ENCODE measurements at places on chromosomes 6 and 20.
A peak's percentile ranks its signal among the peaks of the same experiment; 100 is the strongest.

DNA sequence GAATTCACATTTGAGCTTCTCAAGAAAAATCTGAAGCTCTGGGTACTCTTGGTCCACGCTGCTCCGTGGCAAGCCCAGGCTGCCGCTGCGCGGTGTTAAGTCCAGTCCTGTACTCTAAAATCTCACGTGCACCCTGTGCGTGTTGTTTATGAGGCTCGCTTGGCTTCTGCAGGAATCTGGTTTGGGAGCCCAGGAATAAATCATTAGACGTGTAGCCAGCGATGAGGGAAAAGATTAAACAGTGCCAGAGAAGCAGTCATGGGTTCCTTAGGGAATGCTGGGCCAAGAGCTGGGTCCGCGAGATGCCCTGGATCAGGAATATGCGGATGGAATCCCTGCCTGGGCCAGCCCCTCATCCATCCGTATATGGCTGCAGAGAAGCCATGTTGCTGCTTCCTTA, 87.3 kb downstream of the KCNB1 start:
- DNase-seq: no peak

DNA sequence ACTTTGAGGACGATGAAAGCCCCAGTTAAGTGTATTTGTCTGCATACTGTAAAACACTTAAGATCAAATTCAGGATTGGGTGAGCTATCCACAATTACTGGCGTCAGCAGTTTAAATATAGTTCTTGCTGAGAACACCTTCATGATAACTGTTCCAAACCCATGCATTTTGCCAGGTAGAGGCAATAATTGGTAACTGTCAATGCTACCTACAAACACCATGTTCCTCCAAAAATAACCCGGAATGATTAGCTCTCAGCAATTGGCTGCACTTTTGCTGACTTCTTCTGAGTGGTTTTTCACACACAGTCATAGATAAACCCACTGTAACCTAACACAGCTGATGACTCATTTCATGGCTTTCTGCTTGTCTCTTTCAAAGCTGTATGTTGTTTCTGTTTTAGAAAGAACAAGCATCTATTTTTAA, 1358.6 kb upstream of the GJE1 start:
- no peak for DNase-seq

- DNase-seq: no peak
Measured at GRCh38 chr20:13397300-13397724, 176.2 kb downstream of the ISM1 start.

DNA sequence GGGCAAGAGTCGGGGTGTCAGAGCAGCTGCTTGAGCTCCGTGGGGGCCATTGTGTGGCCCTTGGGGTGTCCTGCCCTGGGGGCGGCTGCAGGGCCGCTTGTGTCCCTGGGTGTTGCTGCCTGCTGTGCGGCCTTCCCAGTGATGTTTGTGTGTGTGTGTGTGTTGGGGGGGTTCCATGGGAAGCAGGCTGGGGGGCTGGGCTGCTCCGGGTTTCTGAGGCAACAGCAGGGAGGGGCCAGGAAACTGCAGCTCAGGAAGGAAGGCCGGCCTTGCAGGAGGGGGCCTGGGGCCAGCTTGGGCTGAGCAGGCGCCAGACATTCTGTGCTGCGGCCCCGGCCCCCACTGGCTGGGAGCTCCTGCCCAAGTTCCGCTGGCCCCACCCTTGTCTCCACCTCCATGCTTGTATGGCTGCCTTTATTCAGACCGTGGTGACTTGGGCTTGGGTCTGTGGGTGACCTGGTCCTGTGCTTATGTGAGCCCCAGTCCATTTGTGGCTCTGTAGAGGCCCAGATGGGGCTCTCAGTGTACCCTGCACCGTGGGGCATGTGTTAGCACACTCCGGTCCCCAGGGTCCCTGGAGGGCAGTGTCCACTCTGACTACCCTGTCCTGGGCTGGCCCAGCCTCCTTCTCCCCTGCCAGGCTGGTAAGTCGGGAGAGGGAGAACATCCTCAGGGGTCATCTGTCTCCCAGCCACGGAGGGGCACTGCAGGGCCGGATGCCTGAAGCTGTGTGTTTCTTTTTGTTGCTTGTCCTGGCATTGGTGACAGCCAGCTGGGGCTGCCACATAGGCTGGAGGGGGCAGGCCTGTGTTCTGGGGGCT, 4.6 kb upstream of the SOX18 start:
- DNase-seq: peak; percentile 81

DNA sequence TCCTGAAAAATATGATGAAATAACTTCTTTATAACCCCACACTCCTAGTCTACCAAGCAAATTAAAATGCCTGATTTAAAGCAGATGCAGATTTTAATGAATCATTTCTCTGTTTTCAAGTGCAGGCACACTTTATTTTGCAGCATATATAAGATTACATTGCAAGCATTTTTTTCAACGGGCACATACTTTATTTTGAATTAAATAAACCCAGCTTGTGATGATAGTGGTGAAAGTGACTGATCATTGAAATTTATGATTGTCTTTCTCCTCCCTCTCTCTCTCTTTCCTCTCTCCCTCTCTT, 12.2 kb upstream of the MOXD1 start:
- no peak for DNase-seq

GRCh38 chr6:72784071-72784470, 162.2 kb downstream of the KCNQ5 start:
- DNase-seq: no peak

DNA sequence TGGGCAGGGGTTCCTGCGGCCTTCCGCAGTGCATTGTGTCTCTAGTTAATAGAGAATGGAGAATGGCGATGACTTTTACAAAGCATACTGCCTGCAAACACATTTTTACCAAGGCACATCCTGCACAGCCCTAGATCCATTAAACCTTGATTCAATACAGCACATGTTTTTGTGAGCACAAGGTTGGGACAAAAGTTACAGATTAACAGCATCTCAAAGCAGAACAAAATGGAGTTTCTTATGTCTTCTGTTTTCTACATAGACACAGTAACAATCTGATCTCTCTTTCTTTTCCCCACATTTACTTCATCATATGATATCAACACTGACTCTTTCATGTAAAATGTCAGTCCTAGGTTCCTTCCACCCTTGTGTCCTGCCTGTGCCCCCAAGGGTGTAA, 63.5 kb downstream of the GCNT2 start:
- no peak for DNase-seq

GRCh38 chr20:47551841-47552240, 50.2 kb downstream of the NCOA3 start:
- DNase-seq: peak; percentile 12

DNA sequence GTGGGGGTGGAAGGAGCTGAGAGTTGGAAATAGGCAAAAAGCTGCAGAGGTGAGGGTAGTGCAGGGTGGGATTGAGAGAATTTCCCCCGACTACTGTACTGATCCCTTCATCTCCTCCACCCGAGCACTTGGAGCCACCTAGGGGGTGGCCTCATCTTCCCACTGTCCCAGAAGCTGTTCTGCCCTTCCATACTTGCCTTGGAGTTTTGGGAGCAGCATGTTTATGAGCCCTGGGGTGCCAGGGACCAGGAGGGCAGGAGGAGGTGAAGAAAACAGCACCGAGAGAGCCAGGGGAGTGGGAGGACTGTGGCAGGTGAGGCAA, 34.0 kb upstream of the HLA-A start:
- no peak for DNase-seq

GRCh38 chr6:47174502-47175023, 132.4 kb upstream of the ADGRF1 start:
- DNase-seq: no peak

GRCh38 chr6:14598017-14598864, 480.7 kb downstream of the CD83 start:
- DNase-seq: no peak

GRCh38 chr20:62481425-62482145, 5.8 kb upstream of the GATA5 start:
- DNase-seq: no peak

DNA sequence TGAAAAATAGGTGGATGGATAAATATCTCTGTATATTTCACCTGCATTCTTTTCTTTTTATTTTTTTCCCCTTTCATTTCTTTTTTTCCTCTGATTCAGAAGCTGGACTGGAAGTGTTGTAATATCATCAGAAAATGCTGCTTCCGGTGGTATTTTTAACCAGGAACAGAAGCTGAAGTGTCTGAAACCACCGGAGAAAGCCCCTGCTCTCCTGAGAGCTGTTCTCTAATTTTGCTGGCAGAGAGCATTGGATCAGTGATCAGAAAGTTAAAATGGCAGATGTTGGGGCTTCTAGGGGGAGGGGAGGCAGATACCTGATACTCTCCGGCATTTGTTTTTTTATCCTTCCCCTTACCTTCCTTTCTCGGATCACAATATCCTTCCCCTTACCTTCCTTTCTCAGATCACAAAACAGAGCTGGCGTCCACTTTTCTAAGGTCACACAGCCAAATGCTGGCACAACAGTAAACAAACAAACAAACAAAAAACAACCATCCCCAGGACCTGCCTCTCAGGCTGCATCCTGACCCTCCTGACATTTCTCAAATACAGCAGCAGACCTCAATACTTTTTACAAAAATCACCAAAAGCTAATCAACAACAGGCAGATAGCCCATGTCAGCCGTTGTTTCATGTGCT, 143.2 kb upstream of the ZNF217 start:
- no peak for DNase-seq

- no peak for DNase-seq
Measured at GRCh38 chr6:52016915-52017748, 70.3 kb downstream of the PKHD1 start.

DNA sequence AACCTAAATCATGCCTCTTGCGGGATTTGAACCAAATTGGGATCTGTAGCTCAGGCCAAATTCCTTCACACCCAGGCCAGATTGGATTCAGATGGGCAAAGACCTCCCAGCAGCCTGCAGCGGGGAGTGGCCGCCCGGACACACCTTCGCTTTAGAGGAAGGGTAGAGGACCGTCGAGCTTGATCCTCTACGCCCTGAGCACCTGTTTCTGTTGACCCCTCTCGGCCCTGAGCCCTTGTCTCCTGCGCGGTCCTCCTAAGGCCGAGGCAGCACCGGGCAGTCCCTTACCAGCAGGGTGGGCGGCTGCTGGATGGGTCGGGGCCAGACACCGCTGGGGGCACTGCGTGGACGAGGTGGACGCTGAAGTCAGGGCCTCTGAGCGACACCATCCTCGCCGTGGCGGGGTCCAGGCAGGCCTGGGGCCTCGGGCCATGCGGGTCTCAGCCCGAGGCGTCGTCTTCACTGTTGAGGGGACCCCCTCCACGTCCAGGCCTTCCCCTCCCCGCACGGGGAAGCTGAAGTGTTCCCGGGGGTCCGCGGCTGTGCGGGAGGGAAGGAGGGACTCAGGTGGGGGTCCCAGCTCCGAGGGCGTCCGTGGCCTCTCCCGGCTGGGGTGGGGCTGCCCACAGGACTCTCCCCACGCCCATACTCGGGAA, 114.8 kb downstream of the SMOC2 start:
- DNase-seq: no peak

GRCh38 chr6:33927616-33928015, 123.8 kb upstream of the MLN start:
- no peak for DNase-seq

GRCh38 chr20:3745686-3746173, 13.2 kb downstream of the HSPA12B start:
- DNase-seq: no peak

GRCh38 chr6:13480631-13481501, 6.5 kb downstream of the GFOD1 start:
- no peak for DNase-seq

DNA sequence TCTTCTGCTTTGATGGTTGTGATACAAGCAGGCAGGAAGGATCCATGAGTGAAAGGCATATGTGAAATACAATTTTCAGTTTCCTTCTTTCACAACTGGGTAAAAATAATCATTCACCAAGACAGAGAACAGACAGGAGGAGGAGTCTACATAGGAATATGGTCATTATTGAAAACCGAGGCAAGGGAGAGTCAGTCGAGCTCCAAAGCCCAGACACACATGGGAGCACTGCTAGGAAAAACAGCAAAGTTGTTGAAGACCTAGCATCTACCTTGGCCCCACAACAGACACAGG, 260.6 kb downstream of the ERMARD start:
- no peak for DNase-seq

GRCh38 chr6:132513831-132514545, 1.1 kb upstream of the STX7 start:
- no peak for DNase-seq

- DNase-seq: no peak
Measured at GRCh38 chr6:106788761-106789160, 159.4 kb downstream of the QRSL1 start.

DNA sequence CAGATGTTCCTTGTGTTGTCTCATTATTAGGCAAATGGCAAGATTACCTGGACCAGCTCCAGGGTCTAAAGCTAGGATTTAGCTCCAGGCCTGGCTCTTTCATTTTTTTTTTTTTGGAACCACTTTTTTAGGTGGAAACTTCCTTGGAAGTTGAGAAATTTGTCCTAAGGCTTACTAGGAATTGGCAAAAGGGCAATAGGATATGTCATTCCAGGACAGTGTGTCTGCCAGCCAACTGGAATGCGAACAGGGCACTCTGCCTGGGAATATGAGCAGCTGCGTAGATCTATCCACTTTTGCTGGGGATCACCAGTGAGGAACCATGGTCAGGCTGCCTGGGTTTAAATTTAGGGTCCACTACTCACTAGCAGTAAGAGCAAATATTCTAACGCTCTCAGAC, 304.0 kb downstream of the TSHZ2 start:
- no peak for DNase-seq

DNA sequence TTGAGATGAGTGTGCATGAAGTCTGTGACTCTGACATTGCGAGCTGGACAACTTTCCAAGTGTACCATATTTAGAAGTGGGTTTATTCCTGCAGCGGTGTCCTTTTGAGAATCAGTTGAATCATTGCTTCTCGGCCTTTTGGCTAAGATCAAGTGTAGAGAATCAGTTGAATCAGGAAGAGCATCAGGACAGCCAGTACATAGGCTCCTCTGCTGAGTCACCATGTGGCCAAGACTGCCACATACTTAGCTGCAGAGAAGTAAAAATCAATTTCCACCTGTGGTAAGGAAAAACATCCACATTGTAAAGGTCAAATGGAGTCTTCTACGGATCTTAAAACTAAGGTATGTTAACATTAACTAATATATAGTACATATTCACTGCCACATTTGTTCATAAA, 428.4 kb upstream of the MARCKS start:
- no peak for DNase-seq

DNA sequence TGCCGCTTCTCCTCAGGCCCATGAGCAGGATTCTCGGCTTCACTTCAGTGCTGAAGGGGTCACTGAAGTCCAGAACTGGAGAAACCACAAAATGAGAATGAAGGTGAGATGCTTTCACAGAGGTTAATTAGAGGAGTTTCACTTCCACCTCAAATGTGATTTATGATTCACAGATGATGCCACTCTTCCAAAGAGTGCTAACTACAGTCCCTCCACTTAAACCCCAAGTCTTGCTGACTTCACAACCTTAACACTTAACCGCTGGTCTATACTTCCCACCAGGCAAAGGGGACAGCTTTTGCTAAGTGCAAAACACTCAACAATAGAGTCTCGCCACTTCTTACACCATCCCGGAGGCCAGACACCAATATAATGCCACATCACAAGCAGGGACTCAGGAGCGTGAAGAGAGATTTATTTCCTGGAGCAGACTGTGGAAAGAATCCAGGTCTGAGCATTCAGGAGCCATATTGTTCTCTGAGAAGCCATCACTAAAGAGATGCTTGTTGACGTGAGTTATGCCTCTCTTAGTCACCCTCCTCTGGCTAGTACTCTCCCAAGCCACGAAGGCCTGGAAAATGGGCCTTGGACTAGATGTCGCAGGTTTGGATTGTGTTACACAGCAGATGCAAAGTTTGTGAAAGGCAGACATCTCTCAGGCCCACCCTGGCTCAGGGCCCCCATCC, 24.4 kb downstream of the RRAGD start:
- no peak for DNase-seq

Measured in SHP77 (cell line).